ENCODE measurements at places on chromosomes 4 and X.

DNA sequence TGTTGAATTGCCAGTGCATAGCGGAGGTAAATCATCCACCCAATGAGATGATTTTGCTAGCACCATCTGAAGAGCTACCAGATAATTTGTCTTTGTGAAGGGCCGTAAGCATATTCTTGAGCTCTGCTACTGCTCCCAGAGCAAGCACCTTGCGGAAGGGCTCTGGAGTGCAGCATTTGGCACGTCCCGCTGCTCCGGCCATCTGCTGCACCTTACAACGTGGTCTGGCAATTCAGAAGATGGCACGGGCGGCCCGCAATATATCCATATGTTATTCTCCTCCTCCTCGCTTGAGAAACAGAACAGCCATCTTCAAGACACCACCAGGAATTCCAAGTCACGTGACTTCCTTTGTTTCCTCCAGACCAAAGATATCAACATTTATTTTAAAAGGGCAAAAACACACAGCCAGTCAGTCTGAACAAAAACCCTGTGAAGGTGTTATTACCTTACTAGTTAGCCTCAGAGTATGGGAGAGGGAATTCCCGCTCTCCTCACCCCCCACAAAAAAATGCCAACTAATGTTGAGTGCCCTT, 1095.7 kb upstream of the TENM3 start:
- no peaks in the 10 kb centered on the region for H3K36me3 ChIP-seq
- no peak for DNase-seq
- H3K4me1 ChIP-seq: no peaks in the 10 kb centered on the region
- H3K27me3 ChIP-seq: no peaks in the 10 kb centered on the region
- H3K4me3 ChIP-seq: no peak overlapping the region
- no peak overlapping the region for H3K27ac ChIP-seq

GRCh38 chr4:27986476-27986875, 1125.8 kb downstream of the STIM2 start:
- no peaks in the 10 kb centered on the region for H3K36me3 ChIP-seq
- H3K4me3 ChIP-seq: no peak overlapping the region
- no peak overlapping the region for H3K27ac ChIP-seq

- no peak for DNase-seq
- no peaks in the 10 kb centered on the region for H3K27me3 ChIP-seq
- H3K4me1 ChIP-seq: peaks cover 31% of the 10 kb centered on the region
- no peaks in the 10 kb centered on the region for H3K36me3 ChIP-seq
- H3K27ac ChIP-seq: no peak overlapping the region
Measured at GRCh38 chr4:128603081-128603480, 206.4 kb upstream of the JADE1 start.

GRCh38 chr4:133802359-133803140, 399.0 kb downstream of the PABPC4L start:
- H3K36me3 ChIP-seq: no peaks in the 10 kb centered on the region
- H3K4me3 ChIP-seq: no peak overlapping the region
- no peaks in the 10 kb centered on the region for H3K27me3 ChIP-seq
- no peak for DNase-seq
- no peaks in the 10 kb centered on the region for H3K4me1 ChIP-seq

DNA sequence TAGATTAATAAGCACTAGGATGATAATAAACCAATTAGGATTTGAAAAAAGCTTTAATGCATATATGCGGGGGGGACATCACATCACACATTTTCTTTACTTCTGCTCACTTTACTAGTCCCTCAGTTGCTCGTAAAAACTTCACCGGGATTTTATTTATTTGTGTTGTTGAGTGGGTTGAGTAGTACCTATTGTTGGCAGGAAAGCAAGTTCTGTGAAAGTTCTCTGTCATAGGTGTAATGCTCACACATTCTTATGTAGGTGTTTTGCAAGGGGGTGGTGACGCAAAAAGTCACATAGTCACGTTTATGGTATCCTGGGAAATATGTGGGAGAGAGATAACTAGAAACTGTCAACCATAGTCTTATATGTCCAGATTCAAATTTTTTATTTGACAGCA, 65.3 kb downstream of the PDLIM5 start:
- no peaks in the 10 kb centered on the region for H3K27me3 ChIP-seq
- H3K4me3 ChIP-seq: no peak overlapping the region
- H3K4me1 ChIP-seq: peaks cover 42% of the 10 kb centered on the region
- DNase-seq: no peak
- H3K27ac ChIP-seq: peak overlapping the region; percentile 1
- H3K36me3 ChIP-seq: no peaks in the 10 kb centered on the region

GRCh38 chr4:155787113-155787710, 28.4 kb downstream of the GUCY1B1 start:
- no peaks in the 10 kb centered on the region for H3K27me3 ChIP-seq
- DNase-seq: peak; percentile 24
- no peaks in the 10 kb centered on the region for H3K4me1 ChIP-seq
- H3K36me3 ChIP-seq: no peaks in the 10 kb centered on the region
- no peak overlapping the region for H3K4me3 ChIP-seq

GRCh38 chrX:53249408-53250042, 24.5 kb upstream of the KDM5C start:
- no peak for DNase-seq
- no peaks in the 10 kb centered on the region for H3K27me3 ChIP-seq
- H3K36me3 ChIP-seq: no peaks in the 10 kb centered on the region
- no peaks in the 10 kb centered on the region for H3K4me1 ChIP-seq

GRCh38 chr4:39648213-39648612, 9.5 kb upstream of the SMIM14 start:
- H3K36me3 ChIP-seq: peaks cover 22% of the 10 kb centered on the region
- H3K4me3 ChIP-seq: no peak overlapping the region
- H3K27ac ChIP-seq: no peak overlapping the region
- H3K27me3 ChIP-seq: no peaks in the 10 kb centered on the region
- DNase-seq: no peak

DNA sequence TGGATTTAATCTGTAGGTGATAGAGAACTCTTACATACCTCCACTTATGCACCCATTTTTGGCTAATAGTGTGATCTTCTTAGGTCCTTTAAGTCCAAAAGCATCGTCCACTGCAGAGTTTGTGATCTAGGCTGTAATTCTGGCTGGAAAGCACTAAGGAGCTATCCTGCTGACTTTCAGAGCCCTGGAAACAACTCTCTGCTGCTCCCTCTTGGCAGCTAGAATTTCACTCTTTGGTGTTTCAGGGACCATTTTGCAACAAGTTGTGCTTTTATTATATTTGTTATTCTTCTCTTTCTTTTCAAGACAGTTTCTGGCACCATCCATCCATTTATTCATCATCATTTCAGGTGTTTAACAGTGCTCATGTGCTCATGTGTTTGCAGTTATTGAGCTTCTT, 130.0 kb downstream of the RBM46 start:
- no peaks in the 10 kb centered on the region for H3K36me3 ChIP-seq
- no peaks in the 10 kb centered on the region for H3K4me1 ChIP-seq
- no peak overlapping the region for H3K27ac ChIP-seq
- H3K27me3 ChIP-seq: no peaks in the 10 kb centered on the region

GRCh38 chrX:42241421-42241820, 318.1 kb upstream of the CASK start:
- H3K27ac ChIP-seq: no peak overlapping the region
- no peaks in the 10 kb centered on the region for H3K36me3 ChIP-seq
- H3K27me3 ChIP-seq: no peaks in the 10 kb centered on the region
- no peak overlapping the region for H3K4me3 ChIP-seq

- no peaks in the 10 kb centered on the region for H3K36me3 ChIP-seq
- no peak overlapping the region for H3K4me3 ChIP-seq
- no peaks in the 10 kb centered on the region for H3K27me3 ChIP-seq
- H3K27ac ChIP-seq: no peak overlapping the region
Measured at GRCh38 chrX:17295791-17296190, 79.2 kb upstream of the NHS start.

DNA sequence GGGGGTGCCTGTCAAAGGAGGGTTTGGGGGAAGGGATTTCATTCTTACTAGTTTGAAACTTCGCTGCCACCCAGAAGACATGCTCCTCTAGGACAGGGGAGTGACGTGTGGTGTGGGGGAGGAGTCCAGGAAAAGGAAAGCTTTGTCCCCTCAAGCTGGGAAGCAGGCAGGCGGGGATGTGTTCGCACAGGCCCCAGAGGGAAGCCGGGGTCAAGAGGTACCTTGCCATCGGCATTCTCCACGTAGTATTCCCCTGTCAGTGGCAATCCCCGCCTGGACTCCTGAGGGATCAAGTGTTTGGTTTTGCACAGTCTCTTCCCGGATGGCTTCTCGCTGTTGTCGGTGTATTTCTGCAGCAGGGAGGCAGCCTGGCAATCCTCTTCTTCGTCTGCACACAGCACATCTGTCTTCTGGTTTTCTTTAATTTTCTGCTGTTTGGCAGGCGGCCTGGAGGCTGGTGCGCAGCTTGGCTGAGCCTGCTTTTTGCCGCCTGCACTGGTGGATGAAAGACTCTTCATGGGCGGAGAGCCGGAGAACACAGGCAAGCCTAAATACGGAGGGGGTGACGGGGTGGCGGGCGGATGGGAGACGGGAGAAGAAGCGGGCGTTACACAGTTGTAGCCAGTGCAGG, 35.1 kb downstream of the BCOR start:
- DNase-seq: no peak
- no peaks in the 10 kb centered on the region for H3K36me3 ChIP-seq
- no peaks in the 10 kb centered on the region for H3K4me1 ChIP-seq
- H3K27me3 ChIP-seq: no peaks in the 10 kb centered on the region
- H3K4me3 ChIP-seq: no peak overlapping the region

DNA sequence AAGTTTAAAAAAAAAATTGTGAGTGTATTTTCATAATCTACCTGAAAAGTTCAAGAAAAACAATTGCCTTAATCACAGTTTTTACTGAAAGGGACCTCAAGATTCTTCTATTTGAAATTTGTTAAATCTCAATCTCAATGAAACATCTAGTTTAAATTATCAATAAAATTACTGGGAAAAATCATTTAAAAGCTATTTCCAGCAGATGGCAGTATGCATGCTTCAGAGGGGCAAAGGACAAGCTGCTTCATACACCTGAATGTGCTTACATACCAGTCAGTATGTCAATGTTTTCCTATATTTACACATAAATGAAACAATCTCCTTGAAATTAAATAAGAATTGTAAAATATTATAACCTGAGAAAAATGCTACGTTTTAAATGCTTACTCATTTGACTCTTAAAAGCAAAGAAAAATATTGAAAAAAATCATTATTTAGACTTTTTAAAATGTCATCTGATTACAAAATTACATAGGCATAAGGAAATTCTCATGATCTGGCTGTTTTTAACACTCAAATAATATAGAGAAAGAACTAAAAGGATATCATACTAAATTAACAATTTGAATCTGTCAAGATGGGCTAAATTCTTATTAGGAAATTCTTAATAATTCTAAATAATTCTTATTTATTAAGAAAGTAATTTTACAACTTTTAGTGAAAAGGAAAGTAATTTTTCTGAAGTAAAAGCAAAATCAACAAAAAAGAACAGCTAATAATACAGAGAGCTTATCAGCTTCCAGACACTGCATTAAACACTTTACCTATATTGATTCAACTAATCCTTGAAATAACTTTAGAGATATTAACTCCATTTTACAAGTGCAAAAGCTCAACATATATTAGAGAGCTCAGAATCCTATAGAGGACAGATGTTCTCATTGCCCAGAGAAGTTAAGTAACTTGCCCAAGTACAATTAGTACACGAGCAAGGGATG, 242.1 kb downstream of the ADAMTS3 start:
- no peaks in the 10 kb centered on the region for H3K36me3 ChIP-seq
- no peaks in the 10 kb centered on the region for H3K4me1 ChIP-seq
- H3K27ac ChIP-seq: no peak overlapping the region
- no peak for DNase-seq

DNA sequence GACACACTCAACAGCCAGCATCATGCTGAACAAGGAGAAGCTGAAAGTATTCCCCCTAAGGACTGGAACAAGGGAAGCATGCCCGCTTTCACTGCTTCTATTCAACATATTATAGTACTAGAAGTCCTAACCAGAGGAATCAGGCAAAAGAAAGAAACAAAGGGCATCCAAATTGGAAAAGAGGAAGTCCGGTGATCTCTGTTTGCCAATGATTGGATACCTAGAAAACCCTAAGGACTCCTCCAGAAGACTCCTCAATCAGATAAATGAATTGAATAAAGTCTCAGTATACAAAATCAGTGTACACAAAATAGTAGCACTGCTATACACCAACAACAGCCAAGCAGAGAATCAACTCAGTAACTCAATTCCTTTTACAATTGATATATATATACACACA, 44.8 kb downstream of the ARFIP1 start:
- DNase-seq: no peak
- no peaks in the 10 kb centered on the region for H3K36me3 ChIP-seq
- H3K27ac ChIP-seq: no peak overlapping the region
- H3K4me3 ChIP-seq: no peak overlapping the region
- H3K4me1 ChIP-seq: no peaks in the 10 kb centered on the region
- no peaks in the 10 kb centered on the region for H3K27me3 ChIP-seq

DNA sequence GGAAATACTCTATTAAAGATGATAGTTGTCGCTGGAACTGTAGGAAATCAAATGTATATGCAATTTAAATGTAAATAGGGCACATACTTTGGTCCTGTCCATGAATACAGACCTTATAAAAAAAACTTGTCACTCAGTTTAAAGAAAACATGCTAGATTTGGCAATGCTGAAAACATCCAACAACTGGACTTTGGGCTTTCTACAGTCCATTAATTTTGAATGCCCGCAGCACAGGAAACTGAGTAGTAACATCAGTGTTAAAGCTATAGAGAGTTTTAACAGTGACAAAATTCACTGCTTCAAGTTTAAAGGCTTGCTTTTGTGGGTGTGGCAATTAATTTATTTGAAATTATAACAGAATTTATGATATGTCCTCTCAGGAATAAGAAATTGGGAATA, 578.4 kb downstream of the TRIML1 start:
- no peaks in the 10 kb centered on the region for H3K36me3 ChIP-seq
- H3K4me1 ChIP-seq: no peaks in the 10 kb centered on the region
- H3K4me3 ChIP-seq: no peak overlapping the region

All from tibial nerve (tissue), 4 donors.